ENCODE measurements at places on chromosomes 12 and 14.

- no peak for DNase-seq
These were observed 864.6 kb upstream of the SEL1L start for GRCh38 chr14:82398256-82398655.

DNA sequence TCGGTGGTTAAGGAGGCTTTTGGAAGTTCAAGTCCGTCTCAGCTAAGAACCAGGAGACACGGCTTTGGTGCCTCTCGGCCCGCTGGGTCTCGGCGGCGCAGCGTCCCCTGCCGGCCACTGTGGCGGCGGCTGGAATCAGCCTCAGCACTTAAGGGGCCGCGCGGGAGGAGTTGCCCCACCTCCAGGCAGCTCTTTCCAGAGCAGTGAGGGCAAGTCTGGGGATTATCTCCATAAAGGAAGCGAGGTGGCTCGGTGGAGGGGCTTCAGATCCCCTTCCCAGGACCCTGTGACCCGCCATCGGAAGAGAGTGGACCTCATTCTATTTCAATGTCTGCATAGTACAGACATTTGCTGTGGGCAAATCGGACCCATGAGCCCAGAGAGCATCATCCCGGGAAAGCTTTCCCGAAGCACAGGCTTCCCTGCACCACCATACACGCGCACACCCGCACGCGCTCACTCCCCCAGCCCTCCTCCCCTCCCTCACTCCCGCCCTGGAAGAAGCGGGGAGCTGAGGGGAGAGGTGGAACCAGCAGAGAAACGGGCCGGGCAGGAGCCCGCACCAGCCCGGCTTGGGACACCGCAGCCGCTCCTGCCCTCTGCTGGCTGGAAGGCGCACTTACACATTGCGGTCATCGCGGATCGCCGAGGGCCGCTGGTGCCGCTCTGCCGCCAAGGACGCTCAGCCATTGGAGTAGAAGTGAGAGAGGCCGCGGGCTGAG, 15.9 kb downstream of the RNASE2 start:
- DNase-seq = peak; percentile 90

DNA sequence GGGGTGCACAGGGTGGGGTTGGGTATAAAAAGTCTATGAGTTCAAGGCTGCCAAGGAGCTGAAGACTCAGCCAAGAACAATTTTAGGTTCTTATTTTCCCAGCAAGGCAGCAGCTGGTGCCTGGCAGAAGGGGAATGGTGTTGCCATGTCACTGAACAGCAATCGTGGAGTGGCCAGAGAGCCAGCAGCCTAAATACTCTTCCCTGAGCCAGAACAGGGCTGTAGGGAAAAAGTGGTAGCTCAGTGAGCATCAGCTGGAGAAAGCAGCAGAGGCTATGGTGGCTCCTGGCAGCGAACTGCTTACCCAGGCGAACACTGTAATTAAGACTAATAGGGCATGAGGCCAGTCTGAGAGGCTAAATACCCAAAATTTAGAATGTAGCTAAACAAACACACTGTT, 334.9 kb downstream of the RMST start:
- DNase-seq = no peak

- DNase-seq = no peak
These were observed 543.6 kb downstream of the TMEM121 start for GRCh38 chr14:106069804-106070625.

GRCh38 chr14:92041203-92041602, 1.3 kb upstream of the TRIP11 start:
- DNase-seq = no peak

- no peak for DNase-seq
These were observed 118.8 kb downstream of the KCNK10 start for GRCh38 chr14:88204221-88204620.

DNA sequence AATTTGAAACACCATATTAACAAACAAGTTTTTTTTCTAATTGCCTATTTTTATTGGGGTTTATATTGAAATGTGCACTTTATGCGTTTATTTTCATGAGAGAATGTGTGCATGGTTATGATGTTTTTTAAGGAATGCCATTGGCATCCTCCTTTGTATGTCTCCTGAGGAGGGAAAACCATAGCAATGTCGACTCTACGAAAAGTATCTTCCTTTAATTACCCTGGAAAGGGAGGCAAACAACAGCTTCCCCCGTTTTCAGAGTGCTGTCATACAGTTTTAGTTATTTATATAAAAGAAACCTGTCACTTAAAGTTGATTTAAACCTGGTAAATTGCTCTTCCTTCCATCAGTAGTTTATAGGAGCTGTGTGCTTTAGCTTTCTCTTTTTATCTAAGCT, 117.4 kb downstream of the PLEKHA5 start:
- no peak for DNase-seq

- no peak for DNase-seq
These were observed 38.5 kb downstream of the LRIG3 start for GRCh38 chr12:58881816-58882215.

DNA sequence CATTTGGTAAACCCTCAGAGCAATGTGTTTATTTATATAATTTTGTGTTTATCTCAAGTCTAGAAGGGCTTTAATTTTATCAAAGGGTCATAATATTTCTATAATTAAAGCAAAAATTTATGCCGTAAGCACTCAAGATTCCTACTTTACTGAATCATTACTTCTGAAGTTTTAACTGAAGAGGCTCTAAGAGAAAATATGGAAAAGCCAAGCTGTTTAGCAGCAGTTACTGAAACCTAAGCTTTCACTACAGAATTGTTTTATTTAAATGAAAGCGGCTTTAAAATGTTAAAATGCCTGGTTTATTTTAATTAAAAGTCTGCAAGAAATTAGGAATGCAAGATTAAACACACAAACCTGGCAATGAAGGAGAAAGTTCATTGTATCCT, 73.9 kb upstream of the BBS10 start:
- no peak for DNase-seq

DNA sequence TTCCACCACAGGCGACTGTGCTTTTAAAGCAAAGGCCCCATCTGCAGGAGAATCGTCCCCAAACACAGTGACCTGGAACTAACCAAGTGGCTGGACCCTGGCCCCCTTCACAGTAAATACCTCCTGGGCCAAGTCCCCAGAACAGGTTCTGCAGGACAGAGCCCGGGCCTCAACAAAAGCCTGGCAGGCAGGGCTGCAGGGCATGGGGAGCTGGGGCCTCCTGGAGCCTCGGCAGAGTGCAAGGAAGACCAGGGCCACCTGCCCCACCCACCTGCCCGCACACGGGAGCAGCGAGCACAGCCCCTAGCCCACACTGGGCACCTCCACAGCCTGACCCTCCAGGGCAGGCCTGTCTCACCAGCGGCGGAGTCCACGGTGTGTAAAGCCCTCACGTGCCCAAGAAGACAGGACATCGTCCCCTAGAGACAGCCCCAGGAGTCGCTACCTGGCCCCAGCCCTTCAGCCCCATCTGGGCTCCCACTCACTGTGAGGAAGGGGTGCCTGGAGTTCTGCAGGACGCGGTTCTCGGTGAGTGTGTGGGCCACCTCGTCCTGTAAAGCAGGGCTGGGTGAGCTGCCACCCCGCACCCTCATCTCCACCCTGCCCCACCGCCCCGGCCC, 21.0 kb downstream of the AKT1 start:
- DNase-seq = no peak

GRCh38 chr12:48750769-48751356, 34.4 kb upstream of the CCNT1 start:
- DNase-seq = no peak

DNA sequence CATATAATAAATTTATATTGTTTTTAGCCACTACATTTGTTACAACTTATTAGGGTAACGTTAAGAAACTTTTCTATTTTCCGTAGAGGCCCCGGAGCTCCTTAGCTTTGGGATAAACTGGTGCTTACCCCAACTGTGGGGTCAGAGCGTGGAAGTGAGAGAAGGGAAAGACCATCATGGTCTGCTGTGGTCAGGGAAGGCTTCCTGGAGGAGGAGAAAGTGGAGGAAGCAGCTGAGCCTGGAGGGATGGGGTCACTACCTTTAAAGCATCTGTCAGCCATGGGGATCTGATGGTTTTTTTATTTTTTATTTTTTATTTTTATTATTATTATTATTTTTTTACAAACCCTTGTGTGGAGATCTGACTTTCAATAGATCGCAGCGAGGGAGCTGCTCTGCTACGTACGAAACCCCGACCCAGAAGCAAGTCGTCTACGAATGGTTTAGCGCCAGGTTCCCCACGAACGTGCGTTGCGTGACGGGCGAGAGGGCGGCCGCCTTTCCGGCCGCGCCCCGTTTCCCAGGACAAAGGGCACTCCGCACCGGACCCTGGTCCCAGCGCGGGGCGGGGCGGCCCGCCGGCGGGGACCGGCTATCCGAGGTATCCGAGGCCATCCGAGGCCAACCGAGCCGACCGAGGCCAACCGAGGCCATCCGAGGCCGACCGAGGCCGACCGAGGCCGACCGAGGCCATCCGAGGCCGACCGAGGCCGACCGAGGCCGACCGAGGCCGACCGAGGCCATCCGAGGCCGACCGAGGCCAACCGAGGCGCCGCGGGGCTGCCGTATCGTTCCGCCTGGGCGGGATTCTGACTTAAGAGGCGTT, 1101.2 kb upstream of the TMEM132C start:
- peak; percentile 83 for DNase-seq

DNA sequence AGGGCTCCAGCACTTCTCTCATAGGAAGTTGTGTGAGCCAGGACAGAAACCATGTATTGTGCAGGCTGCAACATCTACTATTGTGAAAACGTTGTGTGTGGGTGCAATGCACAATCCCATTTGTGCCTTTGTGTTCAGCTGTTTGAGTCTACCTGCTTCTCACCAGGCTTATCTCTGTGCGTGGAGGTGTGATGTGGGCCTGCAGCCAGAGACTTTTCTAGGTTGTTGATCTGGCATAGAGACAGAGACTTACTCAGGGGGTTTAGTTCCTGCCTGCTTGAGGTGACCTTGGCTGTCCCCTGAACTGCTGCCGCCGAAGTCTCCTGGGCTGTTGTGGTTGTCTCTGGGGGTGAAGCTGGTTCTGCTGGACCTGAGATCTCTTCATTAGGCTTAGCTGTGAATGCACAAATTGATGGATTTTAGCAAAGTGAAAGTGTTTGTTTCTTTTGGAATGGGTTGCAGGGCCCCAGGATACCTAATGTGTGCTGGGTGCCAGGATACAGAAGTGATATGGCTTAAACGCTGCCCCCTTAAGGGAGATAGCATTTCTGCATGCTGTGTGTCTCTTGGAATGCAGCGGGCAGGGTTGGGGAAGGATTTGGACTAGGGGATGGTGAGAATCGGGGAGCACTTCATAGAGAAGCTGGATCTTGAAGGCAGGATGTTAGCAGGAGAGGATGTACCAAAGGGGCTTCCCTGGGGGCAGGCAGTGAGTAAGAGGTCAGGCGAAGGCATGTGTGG, 2.5 kb downstream of the LACRT start:
- DNase-seq = no peak

GRCh38 chr12:52193991-52194390, 2.2 kb upstream of the KRT80 start:
- DNase-seq = no peak

DNA sequence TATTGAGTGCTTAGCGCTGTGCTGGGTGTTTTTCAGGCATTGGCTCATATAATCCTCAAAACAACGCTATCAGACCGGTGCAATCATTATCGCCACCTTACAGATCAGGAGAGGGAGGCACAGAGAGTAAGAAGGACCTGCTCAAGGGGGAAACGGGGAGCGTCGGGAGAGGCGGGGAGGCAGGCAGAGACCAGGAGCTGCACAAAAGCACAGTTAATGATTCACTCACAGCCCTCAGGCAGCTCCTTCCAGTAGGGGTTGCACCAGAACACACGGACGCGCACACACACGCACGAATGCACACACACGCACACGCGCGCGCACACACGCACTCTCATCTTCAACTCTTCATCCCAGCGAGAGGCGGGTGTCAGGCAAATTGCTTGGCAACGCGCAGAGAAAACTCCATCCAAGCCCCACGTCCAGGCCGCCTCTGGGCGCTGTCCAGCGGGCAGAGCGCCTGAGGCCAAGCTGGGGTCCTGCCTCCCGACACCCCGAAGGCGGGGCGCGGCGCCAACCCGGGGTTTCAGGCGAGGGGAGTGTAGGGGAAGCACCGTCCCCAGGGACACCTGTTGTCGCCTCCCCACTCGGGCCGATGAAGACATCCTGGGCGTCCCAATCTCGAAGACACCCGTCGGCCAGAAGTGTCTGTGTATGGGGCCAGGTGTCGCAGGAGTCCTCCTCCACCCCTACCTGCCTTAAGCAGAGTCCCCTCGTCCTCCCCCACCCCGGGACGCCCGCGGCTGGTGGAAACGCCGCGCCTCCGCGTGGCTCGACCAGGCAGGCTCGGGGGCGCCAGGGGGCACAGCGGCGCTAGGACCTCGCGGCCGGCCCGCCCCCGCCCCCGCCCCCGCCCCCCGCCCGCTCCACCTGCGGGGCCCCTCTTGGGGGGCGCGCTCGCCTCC, 35.5 kb upstream of the STON2 start:
- DNase-seq = peak; percentile 73

DNA sequence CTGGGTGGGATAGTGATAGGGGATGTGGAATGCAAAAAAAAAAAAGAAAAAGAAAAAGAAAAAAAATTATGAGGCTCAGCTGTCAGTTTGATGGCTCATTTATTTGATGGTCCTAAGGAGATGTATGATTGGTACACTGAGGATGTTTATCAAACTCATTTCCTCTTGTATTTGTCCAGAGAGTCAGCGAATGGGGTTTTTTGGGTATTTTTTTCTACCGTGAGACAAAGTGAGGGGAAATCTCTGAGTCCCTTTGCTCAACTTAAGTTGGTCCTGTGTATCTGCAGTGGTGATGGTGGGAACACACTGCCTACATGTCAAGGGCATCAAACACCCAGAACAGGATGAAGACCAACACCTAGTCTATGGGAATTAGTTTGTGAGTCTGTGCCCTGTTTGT, 176.9 kb upstream of the HIF1A start:
- no peak for DNase-seq

- DNase-seq = no peak
These were observed 2.8 kb upstream of the DLK1 start for GRCh38 chr14:100723830-100724437.

Data from left hindlimb (tissue), 1 donor.